ENCODE measurements at places on chromosomes 7 and 10.

DNA sequence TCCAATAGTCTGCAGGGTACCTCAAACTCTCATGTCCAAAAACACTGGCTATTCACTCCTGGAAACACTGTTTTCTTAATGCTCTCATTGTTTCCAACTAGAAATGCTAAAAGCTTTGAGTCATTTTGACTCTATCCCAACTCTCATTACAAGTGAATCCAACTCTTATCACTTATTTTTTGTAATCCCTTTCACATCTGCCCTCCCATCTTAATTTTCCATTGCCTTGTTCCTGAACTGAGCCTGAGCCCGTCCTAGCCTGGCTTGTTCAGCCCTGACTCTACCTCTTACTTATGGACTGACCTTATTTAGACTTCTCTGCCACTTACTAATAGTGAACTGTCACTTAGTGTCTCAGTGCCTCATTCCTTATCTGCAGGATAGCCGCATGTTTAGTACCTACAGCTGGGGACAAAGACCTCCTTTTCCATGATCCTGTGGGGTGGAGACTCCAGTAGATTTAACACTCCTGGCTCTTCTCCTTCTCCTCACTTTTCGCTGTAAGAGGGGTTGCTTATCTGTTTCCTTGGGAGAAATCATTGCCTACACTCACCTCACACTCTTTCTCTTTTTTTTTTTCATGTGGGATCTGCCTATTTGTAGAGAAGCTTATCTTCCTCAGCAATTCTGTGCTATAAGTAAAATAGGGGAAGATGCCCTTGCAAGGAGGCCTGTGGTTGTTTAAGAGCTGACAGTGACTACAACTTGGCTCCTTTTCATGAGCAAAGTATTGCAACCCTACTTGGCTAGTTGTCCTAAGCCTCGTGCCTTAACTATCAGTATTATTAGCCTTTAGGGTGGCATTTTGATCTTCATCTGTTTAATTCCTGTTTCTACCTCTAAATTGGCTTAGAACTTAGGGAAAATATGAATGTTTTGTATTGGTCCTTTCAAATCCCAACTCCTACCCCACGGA is 56.4 kb downstream of the SLC16A12 start:
- peak; percentile 64 for DNase-seq

DNA sequence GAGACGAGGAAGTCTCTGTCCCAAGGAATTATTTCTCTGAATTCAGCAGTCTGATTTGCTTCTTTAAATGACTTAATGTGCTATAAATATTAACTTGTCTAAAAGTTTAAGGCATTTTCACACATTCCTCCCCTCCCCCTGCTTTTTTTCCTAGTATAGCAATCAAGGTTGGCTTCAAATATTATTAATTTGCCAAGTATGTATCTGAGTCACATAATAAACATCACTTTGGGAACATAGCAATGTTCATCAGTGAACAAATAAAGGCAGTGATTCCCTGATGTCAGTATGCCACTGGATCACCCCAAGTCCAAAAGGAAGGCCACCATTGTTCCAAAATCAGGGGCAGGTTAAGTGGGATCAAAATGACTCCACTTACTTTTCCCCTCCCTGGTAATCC is 40.5 kb downstream of the PDE6C start:
- peak; percentile 11 for DNase-seq

GRCh38 chr10:110340816-110341215 is 36.1 kb upstream of the SMNDC1 start:
- DNase-seq = no peak

DNA sequence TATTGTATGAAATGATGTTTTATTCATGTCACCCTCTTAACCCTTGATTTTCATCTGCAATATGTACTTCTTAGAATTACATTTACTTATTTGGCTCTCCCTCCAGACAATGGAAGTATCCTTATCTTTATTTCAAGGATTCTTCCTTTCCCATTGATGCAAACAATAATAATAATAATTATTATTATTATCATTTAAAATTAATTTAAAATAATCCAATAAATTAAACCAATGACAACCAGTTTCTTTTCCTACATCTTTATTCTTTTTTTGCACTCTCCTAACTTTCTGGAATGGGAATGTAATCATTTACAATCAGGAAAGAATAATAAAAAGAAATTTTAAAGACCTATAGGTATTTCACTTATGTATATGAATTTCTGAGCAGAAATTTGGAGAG is 504.4 kb downstream of the INHBA start:
- no peak for DNase-seq

GRCh38 chr10:72638586-72639440 is 12.9 kb upstream of the MICU1 start:
- no peak for DNase-seq

DNA sequence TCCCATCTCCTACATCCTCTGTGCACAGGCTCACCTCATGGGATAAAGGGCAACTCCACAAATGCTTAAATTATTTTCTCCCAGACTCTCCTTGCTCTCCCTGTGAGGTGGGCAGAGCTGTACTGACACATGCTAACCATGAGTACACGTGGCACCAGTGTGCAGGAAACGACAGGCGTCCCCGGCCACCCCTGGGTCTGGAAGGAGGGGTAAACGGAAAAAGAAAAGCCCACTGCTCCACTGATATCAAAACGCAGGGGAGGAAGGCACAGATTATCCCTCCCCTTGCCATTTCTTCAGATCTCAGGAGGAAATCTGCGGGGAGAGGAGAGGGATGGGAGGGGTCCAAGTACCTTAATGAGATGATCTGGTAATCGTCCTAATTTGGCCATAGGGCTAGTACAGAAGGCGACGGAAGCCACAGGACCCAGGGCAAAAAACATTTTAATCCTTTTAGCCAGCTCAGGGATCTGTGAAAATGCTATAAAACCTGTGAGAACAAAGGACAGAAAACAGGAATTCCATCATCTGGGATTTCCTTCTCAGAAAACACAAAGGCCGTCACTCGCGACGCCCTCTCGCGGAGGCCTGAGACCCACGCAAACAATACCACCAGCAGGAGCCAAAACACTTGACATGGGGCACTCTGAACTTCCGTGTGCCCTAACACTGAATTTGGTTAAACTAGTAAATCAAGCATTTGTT is 17.8 kb upstream of the CH25H start:
- no peak for DNase-seq

DNA sequence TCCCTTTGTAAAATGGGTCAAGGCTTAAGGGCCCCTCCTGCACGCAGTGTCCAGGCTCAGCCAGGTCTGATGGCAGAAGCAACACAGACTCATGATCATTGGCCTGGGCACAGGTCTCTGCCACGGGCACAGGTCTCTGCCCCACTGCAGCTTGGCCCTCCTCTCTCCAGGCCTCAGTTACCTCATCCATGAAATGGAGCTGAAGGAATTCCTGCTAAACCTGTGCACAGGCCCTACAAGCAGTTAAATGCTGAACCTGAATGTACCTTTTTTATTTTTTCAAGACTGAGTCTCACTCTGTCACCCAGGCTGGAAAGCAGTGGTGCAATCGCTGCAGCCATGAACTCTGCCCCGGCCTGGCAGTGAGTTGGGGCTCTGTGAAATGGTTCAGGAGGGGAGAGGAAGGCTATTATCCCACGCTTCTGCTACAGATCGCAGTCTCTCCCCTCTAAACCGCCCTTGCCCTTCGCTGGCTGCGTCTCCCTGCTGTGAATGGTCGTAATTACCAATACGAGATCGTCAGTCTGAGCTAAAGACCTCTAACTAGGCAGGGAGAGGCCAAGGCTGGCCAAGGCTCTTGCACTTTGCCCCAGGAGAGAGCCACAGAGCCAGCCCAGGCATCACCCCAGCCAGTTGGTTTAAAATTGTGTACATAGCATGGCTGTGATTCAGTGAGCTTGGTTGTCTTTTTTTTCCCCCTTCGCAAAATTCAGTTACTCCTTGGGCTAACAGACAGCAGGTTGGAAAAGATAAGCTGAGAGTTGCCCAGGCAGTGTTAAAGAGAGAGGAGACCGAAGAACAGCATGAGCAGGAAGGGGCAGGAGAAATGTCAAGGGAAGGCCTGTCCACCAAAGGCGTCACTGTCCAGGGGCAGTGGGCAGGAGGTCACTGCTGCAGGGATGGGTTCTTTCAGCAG is 93.0 kb upstream of the KCTD7 start:
- DNase-seq = no peak

DNA sequence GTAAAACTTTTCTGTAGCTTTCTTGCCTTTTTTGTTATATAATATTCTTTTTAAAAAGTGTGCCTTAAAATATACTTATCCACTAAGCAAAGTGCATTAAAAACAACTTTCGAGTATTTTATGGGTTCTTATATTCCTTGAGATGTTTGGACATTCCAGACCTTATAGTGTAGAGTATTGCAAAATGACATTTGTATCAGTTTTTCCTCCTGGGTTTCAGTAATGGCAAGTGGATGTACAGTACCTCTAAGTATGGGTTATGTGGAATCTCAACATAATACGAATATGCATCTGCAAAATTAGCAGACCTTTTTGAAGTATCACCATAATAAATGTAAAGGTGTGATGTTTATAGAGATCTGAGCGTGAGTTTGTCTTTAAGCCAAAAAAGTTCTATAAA is 2.7 kb downstream of the CDK13 start:
- no peak for DNase-seq

DNA sequence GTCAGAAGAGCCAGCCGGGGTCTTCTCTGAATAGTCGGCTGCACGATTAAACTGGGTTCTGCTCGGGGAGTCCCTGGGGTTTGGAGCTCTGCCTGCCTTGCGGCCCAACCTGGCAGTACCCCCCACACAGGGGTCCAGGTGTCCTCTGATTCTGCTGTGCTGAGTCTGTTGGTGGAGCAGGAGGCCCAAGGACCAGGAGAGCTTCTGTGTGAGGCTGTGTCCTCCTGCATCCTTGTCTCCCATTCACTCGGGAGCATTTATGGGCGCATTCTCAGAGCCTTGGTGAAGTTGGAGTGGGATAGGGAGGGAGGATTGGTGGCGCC is 14.2 kb downstream of the INPP5A start:
- DNase-seq = no peak

DNA sequence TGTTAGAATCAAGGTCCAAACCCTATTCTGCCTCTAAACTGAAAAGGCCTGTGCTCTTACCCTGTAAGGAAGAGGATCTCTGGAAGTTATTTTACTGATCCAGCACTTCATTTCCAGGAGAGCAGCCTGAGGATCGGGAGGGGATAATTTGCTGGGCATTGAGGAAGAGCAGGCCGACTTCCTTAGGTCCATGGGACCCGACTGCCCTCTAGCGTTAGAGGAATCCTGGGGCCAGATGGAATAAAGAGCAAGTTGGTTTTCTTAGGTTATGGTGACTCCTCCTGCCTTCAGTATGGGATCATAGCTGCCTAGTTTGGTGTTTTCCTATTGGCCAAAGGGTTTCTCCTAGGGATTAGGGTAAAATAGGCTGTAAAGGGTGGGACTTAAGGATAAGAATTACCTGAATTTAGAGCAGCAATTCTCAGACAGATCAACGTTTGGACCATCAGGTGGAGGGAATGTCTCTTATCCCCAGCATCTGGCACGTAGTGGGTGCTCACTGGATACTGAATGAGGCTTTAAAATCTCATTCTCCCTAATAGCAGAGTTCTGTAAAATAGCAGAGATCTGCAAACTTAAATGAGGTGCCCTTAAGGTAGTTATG is 40.0 kb upstream of the SORBS1 start:
- DNase-seq = peak; percentile 78

DNA sequence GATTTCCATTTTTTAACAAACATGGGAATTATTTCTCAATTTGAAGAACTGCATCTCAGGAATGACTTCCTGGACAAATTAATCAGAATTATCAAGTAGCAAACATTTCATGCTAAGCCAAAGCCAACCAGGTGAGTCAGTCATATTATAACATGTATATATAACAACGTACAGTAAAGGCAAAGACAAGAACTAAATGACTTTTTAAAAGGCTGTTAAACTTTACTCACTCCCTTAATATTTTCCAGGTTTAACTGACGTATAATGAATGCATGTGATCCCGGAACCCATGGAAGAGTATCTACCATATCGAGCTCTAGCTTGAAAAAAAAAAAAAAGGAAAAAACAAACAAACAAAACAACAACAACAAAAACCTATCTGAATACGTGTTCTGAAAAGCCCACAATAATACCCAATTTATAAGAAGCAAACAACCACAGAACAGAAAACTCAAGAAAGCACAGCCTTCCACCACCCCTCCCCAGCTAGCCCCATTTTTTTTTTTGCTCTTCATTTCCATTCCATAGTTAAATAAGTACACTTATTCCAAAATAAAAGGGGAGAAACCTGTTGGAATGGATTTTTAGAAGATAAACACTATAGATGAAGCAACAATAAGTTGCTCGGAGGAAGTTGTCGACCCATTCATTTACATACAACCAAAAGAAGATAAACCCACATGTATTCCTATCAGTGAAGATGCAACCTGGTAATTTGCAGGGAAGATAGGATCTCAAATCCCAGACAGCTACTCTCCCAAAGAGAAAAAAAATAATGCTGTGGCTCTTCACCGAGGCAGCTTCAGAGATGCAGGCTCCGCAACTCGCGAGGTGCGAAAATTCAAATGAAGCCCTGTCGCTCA is 537 bp downstream of the NAPEPLD start:
- DNase-seq = peak; percentile 19

DNA sequence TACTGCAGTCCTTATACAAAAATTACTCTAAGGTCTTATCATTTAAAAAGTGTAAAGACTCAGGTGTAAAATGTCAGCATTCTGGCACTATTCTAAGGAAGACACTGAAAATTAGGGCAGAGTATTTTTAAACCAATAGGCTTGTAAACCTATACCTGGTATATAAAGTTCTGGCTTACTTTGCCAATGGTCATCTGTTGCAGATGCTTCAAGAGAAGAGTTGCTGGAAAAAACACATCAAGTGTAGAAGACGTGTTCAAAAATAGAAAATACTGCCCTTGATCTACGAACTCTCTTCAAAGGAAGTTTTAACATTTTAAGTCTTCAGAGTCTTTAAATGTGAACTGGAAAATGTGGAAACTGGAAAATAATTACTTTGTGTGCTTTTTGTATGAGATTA is 23.9 kb downstream of the NT5C3A start:
- DNase-seq = no peak

- no peak for DNase-seq
Observed at GRCh38 chr10:47247148-47248059, 52.6 kb upstream of the GDF10 start.

DNA sequence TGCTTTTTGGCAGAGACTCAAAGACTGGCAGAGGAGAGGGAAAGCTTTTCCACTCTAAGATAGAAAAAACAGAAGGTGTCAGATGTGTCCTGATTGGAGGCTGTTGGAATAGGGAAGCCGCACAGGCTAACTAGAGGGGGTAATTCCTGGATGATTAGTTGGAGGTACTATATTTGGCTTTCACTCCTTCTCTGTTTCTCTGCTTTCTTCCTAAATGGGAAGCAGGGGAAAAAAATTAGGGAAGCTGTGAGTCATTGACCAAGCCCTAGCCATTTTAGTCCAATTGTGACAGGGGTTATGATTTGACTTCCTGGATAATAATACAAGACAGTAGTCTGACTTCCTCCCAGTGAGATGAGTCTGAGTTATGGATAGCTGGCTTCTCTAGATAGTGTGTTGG is 475.2 kb upstream of the CELF2 start:
- no peak for DNase-seq

GRCh38 chr10:21135023-21135931 is 238.2 kb upstream of the NEBL start:
- DNase-seq = peak; percentile 76

DNA sequence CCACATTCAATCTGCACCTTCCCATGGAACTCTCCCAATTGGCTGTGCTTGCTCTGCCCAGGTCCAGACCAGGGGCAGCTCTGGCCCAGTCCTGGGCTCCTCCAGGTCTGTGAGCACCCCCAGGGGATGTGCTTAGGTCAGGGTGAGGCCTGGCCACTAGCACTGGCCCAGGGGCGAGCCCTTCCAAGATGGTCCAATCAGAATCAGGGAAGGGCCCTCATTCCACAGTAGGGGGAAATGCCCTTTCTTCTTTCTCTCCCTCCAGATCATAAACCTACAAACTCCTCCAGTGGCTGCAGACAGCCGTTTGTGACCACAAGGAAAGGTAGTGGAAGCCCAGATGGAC is 157.0 kb downstream of the PRKAG2 start:
- DNase-seq = no peak
